Cortex of kidney (tissue), 1 donor: ENCODE measurements at places on chromosomes 2 and 18.

- no peak for DNase-seq
These were observed 25.8 kb upstream of the SLC14A2 start for GRCh38 chr18:45589356-45590035.

GRCh38 chr2:20141056-20141762, 83.7 kb downstream of the SDC1 start:
- no peak for DNase-seq

DNA sequence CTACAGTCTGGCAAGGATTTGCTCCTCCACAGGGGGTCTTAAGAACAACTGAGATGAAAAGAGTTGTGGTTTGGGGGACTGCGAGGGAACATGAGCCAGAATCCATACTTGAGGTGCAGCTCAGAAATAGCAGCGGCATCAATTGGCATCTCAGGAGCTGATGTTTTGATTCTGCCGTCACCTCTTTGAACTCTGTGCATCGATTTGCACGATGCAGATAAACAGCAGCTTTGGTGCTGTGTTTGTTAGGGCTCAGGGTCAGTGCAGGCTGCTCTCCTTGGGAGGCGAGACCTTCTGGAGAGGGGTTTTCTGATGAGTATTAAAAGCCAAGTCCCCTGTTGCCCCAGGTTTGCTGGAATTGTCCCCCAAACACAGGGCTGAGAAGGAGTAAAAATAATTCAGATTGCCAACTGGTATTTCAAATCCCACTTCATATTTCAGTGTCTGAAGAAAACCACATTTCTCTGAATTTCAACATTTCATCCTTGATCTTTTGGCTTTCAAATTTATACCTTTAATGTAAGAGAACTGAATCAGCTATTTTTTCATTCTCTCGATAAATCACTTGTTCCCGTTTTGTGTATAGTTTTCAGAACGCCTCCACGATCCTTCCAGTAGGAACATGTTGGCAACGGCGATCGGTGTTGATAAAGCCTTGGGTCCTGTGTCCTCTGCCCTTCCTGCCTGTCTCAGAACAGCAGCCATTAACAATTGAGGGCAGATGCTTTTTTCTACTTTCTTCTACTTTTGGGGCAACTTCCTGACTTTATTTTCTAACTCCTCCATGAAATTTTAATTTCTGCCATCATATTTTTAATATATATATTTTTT, 65.0 kb downstream of the RAB31 start:
- no peak for DNase-seq

GRCh38 chr2:39124746-39125057, 3.9 kb upstream of the SOS1 start:
- DNase-seq: no peak

DNA sequence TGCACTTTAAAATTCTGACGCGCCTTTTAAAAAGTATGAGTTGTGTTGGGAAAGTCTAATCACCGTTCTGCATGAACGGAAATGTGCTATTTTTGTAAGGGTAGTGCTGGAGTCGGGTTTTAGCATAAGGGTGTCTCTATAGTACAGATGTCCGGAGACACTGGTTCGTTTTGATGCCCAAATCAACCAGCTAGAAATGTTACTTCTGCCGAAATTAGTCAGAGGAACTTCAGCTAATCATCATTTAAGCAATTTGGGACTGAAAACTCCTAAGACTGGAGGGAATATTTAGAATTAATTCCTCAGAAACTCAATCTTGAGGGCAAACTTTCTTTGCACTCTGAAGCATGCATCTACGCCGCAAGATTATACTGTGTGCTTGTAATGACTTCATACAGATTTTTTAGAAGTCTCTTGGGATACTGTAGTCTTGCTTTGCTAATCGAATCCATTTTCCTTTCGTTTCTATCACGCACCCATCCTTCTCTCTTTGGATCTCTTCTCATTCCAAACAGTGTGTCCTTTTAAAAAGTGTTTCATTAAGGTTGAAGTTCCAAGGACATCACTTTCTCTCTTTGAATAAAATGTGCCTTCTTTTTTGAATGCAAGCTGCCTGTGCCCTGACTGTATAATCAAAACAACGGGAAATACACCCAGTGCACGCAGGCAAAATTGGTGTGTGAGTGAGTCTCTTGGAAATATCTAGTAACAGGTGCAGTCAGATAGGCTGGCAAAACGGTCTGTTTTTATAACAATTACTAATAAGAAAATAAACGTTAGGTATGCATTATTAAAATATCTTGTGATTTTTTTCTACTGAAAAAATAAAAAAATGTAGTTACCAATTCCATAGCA, 270.9 kb upstream of the TCF4 start:
- no peak for DNase-seq

- DNase-seq: no peak
These were observed 80.7 kb upstream of the MEX3C start for GRCh38 chr18:51278045-51278649.

DNA sequence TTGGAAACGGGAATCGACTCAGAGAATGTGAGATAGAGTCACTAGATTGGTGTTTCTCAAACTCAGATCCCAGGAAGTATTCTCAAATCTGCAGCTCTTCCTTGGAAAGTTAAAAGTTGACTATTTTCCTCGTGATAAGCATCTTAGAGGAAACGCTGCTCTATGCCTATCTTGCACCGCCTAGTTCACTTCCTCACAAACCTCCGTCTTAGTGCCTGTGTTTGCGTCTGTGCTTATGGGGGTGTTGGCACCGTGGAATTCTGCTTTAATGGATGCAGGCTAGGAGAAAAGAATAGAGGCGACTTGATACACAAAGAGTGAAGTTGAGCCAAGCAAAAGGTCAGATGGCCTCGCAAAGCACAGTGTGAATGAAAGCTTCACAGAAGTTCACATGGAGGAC, 255.3 kb upstream of the ID2 start:
- DNase-seq: no peak

- no peak for DNase-seq
These were observed 88.7 kb upstream of the MEIS1 start for GRCh38 chr2:66346231-66346664.

- DNase-seq: no peak
These were observed 114.6 kb downstream of the LPIN1 start for GRCh38 chr2:11861044-11861443.

GRCh38 chr2:41926614-41927580, 120.9 kb upstream of the PKDCC start:
- DNase-seq: no peak

DNA sequence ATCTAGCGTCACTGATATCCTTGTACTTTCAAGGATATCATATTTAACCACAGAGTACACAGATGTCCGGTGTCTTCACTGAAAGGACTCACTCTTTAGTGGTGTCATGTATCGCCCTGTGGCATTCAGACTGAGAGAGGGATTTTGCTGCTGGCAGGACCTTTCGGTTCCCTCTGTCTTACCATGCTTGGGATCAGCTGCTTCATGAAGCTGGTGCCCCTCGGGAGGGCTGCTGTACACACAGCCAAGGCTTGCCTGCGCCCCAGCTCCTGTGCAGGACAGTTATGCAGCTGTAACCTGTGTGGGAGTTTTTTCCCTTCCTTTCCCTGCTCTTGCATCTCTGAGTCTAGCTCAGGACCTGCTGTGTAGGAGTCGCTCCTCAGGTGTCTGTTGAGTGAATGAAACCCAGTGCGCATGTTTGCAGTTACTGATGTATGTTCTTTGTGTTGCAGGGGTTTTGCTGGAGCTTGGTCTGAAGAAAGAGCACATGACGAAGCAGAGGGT, 64.4 kb downstream of the GREB1 start:
- DNase-seq: no peak

GRCh38 chr2:16221461-16222010, 281.2 kb downstream of the MYCN start:
- DNase-seq: no peak

- no peak for DNase-seq
These were observed 91.1 kb downstream of the C2orf74 start for GRCh38 chr2:61253136-61253535.

DNA sequence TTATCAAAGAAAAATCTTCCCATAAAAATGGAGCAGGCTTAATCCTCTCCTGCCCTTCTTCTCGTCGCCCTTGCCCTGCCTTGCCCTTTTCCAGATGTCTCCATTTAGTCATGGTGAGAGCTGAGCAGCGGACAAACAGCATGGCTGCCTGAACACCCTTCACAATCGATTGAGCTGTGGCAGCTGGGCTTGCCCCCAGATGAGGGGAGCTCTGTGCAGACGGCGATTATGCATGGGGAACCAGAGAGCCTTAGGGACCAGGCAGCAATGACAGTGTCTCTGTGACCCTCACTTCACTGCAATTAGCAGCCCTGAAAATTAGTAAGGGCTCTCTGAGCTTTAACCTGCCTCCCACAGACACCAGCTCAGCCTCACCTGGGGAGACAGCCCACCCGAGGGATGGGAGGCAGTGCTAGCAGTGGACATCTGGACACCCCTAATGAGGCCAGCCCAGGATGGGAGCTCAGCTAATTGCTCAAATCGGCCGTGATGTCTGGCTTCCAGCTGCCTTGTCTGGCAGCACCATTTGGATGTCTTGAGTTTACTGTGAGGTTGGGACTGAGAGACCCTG, 365.7 kb downstream of the TNS1 start:
- DNase-seq: no peak

DNA sequence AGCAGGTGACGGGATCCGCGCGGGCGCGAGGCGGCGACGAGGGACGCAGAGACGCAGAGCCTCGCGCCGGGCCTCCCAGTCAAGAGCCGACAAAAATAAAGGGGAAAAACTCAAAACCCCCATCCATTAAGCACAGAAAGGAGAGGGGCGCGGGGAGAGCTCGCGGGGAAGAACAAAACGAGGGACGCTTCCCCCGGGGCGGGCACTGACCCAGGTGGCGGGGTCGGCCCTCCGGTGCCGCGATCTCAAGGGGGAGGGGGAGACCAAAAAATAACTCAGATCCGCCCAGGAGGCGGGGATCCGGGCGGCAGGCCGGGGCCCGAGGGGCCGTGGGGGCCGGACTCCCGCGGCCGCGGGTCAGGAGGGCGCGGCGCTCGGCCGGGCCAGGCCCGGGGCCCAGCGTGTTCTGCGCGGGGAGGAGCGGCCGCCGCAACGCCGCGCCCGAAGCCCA, 597 bp downstream of the RNF103 start:
- DNase-seq: no peak

DNA sequence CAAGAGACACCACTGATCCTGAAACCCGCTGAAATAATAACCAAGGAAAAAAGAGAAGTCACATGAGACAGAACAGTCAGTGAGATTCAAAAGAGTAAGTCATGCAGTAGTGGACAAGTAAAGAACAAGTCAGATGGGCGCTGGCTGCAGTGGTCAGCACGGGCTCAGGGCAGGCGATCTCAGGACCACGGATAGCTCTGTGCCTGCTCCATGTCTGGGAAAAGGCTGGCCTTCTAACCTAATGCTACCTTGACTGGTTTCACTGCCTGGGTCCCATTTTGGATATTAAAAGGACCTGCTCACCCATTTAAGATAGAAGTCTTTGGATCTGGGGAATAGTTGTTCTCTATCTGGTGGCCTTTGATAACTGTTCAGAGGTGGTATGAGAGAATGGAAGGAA, 61.7 kb upstream of the LCLAT1 start:
- DNase-seq: no peak

DNA sequence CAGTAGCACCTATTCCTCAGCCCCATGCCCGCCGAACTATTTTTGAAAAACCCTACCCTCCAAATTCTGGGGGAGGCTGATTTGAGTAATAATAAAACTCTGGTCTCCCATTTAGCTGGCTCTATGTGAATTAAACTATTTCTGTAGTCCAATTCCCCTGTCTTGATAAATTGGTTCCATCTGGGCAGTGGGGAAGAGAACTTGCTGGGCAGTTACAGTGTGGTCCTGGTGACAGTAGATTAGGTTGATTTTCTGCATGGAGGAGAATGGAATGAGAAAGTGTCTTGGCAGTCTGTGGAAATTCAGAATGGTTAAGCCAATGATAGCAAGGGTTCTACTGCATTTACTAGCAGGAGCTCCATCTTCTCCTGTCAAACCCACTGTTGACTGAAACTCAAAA, 95.0 kb downstream of the SPP2 start:
- no peak for DNase-seq

DNA sequence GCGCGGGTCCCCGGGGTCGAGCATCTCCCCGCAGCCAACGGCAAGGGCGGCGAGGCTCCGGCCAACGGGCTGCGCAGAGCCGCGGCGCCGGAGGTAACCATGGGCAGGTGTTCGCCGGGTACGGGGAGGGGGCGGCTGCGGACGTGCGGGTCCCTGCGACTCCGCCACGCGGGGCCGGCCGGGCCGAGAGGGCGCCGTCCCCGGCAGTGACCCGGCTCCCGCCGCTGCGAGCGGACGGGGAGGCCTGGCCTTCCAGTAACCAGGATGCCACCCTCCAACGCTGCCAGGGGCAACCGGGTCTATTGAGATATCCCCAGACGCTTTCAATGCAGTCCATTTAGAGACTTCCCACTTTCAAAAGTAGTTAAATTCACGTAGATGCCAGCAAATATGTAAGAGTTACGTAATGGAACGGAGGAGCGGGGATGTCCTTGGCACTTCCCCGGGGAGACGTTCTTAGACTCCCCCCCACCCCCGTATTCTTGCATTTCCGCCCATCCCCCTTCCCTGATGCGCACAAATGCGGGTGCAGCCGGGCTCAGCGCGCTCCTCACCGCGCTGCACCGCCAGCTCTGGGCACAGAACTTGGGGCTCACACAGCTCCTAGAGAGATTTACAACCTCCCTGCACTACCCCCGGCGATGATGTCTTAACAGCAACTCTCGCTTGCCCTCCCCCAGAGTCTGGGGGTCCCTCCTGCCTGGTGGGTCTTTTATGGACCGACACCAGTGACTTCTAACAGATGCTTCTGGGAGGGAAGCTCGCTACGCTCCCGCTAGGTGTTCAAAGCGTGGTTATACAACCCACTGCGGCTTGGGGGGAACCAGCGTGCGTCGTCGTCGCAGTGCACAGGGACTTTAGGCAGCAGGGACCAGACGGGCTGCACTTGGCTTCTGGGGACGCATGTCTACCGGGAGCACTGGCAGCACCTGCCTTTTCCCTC, 657 bp downstream of the SGPP2 start:
- DNase-seq: no peak

- DNase-seq: no peak
These were observed 10.1 kb downstream of the CYP26B1 start for GRCh38 chr2:72137498-72138010.

DNA sequence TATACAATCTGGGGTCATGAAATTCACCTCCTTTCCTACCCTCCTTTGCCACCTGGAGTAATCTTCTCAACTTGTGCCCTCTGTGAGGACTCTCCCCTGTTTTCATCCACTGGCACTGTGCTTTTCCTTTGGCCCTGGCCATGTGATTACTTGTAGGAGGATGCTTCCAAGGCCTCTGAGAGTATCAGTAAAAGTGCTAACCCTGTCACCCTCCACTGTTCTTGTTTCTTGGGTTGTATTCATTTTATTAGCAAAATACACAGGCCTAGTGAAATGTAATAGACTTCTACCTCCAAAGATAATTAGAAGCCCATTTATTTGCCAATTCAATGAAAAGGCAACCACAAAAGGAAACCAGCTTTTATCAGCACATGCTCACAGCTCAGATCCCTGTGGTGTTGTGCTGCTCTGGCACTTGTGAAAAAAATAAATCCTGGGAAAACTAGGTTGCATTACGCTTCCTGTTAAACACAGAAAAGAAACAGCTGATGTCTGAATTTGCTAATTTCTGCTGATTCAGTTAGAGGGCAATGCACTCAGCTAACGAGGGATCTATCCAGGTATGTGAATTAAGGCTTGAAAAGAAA, 357.5 kb upstream of the ETAA1 start:
- no peak for DNase-seq

GRCh38 chr2:212454149-212454548, 84.5 kb downstream of the ERBB4 start:
- no peak for DNase-seq
